ENCODE measurements at places on chromosomes 11 and 22.

- DNase-seq = no peak
Measured at GRCh38 chr22:41480397-41480735, 11.4 kb downstream of the ACO2 start.

GRCh38 chr22:49211176-49211575 is 616.5 kb downstream of the BRD1 start:
- no peak for DNase-seq

DNA sequence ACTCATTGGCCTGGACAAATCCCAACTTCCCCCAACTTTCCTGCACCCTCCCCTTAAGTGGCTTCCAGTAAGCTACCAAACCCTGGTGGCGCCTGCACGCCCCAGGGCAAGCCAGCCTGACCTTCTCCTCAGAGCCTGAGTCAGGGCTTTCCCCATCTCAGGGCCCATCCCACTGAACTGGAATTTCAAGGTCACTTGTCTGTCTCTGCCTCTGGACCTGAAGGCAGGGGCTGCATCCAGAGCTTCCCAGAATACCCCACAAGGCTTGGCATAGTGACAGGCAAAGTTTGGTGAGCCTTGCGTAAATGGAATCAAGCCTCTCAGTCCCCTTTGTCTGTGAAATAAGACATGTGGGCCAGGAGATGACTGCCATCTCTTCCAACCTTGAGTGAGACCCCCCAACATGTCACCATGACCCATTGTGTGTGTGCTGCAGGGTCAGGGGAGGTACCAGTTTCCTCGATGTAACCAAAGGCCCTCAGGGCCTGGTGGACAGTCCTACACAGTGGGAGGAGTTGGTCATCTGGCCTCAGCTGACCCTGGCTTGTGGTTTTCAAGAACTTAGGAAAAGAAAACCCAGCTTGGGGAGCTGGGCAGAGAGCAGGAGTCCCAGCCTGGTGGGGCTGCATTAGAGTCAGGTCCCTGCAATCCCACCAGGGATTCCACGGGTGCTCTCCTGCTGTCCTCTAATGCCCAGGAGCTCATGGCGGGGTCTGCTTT is 8.9 kb downstream of the ALX4 start:
- DNase-seq = no peak

DNA sequence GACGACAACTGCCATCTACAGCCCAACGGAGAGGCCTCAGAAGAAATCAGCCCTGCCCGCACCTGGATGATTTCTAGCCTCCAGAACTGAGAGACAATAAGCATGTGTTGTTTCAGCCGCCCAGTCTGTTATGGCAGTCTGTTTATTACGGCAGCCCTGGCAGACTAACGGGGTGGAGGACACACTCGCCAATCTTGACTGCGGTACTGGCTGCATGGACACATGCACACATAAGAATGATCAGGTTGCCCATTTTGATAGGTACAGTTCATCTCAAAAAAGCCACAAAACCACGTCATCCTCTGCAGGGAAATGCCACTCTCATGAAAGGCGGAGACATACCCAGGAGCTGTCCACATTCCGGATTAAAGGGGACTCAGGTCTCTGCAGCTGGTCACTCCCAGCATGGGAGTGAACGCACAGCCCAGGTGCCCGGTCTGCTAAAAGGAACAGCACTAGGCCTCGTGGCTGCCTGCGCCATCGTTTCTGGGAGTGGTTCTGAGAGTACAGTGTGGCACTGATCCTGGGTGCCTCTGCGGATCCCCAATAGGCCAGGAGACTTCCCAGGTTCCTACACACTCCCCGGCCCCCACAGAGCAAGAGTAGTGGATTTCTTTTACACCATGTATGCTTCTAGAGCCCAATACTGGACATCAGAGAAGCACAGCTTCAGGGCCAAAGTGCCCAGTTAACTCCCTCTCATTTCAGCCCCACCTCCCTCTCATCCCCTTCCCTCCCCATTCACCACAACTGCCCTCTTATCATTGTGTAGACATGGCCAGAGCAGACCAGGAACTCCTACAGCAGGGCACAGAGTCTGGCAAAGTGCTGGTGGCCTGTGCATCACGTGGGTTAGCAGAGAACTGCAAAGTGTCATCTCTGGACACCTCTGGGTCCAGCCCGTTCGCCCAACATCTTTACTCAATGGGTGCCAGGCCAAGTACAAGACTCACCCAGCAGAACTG is 11.7 kb upstream of the COMT start:
- DNase-seq = no peak

GRCh38 chr11:10092426-10092825 is 201.6 kb downstream of the SBF2 start:
- no peak for DNase-seq

DNA sequence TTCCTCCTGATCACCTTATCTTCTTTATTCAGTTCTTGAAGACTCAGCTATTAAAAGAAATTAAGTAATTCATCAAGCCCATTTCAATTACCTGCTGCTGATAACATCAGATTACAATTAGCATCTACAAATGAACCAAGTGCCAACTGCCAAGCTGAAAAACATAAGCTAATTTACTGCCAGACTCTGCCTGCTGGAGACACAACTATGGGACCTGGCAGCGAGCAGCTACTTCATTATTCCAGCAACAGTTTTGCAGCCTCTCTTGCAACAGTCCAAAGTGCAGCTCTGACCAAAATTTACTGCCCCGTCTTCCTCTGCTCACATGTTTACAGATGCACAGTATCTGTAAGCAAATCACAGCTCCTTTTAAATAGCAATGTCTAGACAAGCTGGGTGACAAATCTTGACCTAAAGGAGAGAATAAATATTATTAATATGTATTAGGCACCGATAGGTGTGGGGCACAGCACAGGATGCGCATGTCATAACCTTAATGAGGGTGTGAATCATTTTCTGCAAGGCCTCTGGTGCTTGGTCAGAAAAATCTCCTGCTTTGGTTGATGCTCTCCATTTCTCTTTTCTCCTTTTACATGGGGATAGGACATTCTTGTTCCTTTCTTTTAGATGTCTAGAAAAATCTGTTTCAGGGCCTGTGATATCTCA is 232.2 kb upstream of the PITPNB start:
- DNase-seq = no peak

GRCh38 chr11:111465400-111465799 is 46.8 kb downstream of the BTG4 start:
- DNase-seq = no peak

Measured in stimulated activated CD8-positive, alpha-beta memory T cell treated with anti-CD3 and anti-CD28 coated beads, Interleukin-15, amount 100 ng/mL, for 24 hours (primary cell).